Osteoblast (primary cell): ENCODE measurements at places on chromosomes 5 and 9.
A peak's percentile ranks its signal among the peaks of the same experiment; 100 is the strongest.

- peaks cover 12% of the 10 kb centered on the region for H3K4me1 ChIP-seq
- H3K4me3 ChIP-seq: no peak overlapping the region
- no peak for DNase-seq
Observed at GRCh38 chr5:96601200-96601599, 61.0 kb upstream of the CAST start.

- H3K4me3 ChIP-seq: no peak overlapping the region
- no peaks in the 10 kb centered on the region for H3K27me3 ChIP-seq
- H3K27ac ChIP-seq: no peak overlapping the region
- H3K36me3 ChIP-seq: no peaks in the 10 kb centered on the region
- peaks cover 72% of the 10 kb centered on the region for H3K4me1 ChIP-seq
- DNase-seq: no peak
Observed at GRCh38 chr5:73820326-73820725, 194.3 kb downstream of the ARHGEF28 start.

GRCh38 chr9:87346061-87346665 lies 151.5 kb upstream of the DAPK1 start:
- H3K4me1 ChIP-seq: peaks cover 9% of the 10 kb centered on the region
- no peak overlapping the region for H3K4me3 ChIP-seq
- peak; percentile 57 for DNase-seq

- H3K36me3 ChIP-seq: no peaks in the 10 kb centered on the region
- no peaks in the 10 kb centered on the region for H3K4me1 ChIP-seq
- H3K27me3 ChIP-seq: no peaks in the 10 kb centered on the region
- no peak overlapping the region for H3K27ac ChIP-seq
- no peak for DNase-seq
Observed at GRCh38 chr5:165232509-165233028, 1727.2 kb downstream of the MAT2B start.

DNA sequence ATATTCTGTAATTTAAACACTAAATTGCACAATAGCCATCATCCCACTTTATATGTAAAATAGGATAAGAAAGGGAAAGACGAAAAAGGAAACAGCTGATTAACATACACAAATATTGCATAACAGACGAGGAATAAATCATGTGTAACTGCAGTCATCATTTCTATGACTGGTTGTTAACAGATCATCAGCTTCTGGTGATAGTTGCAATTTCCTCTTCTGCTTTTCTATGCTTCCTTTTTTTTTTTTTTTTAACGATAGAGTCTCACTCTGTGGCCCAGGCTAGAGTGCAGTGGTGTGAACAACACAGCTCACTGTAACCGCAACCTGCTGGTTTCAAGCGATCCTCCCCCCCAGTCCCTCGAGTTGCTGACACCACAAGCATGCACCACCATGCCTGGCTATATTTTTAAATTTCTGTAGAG lies 22.5 kb upstream of the JAKMIP2 start:
- DNase-seq: no peak
- H3K36me3 ChIP-seq: no peaks in the 10 kb centered on the region
- no peak overlapping the region for H3K4me3 ChIP-seq
- no peak overlapping the region for H3K27ac ChIP-seq
- no peaks in the 10 kb centered on the region for H3K4me1 ChIP-seq
- H3K27me3 ChIP-seq: no peaks in the 10 kb centered on the region

DNA sequence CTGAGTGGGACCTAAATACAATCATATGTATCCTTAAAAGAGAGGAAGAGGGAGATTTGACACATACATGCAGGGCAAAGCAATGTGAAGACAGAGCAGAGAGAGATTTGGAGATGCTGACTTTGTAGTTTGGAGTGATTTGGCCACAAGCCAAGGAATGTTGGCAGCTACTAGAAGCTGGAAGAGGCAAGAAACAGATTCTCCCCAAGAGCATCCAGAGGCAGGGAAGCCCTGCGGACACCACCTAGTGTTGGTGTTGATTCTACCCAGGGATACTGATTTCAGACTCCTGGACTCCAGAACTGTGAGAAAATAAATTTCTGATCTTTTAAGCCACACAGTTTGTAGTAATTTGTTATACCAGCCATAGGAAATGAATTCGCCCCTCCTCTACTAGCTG lies 64.9 kb upstream of the OSMR start:
- H3K27me3 ChIP-seq: no peaks in the 10 kb centered on the region
- no peak overlapping the region for H3K27ac ChIP-seq
- no peaks in the 10 kb centered on the region for H3K36me3 ChIP-seq
- peaks cover 39% of the 10 kb centered on the region for H3K4me1 ChIP-seq

DNA sequence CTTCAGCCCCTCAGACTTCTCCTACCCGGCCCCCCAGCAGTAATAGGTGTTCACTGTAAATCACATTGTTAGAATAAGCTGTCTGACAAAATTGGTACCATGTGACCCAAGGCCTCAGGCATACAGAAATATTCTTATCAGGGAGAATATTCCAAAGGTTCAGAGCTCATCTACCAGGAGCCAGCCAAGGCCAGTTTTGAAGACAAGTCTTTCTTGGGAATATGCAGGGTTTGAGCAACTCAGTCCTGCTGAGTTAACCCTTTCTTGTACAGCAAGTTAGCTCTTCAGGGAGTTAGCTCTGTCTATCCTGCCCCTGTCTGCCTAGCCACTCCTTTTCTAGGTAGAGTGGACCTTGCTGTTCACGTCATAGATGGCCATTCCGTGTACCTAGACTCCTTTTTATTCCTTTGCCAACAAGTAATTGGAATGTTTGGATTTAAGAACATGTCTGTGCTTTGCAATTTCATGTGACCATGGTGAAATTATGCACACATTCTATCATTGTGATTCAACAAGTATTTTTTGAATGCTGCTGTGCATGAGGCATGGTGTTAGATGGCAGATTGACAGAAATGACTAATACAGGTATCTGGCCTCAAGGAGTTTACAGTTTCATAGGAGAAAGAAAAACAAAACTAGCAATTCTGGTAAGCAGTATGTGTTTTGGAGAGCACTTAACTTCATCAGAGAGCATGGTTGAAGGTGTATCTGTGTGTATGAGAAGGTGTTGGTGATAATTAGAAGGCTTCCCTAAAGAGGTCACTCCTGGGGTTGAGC lies 22.6 kb downstream of the TGFBR1 start:
- H3K4me1 ChIP-seq: peaks cover 17% of the 10 kb centered on the region
- H3K27ac ChIP-seq: peak overlapping the region; percentile 27
- no peaks in the 10 kb centered on the region for H3K27me3 ChIP-seq
- no peak for DNase-seq
- no peak overlapping the region for H3K4me3 ChIP-seq

GRCh38 chr5:15797116-15797515 lies 297.1 kb downstream of the FBXL7 start:
- no peak for DNase-seq
- H3K27ac ChIP-seq: no peak overlapping the region
- no peak overlapping the region for H3K4me3 ChIP-seq

DNA sequence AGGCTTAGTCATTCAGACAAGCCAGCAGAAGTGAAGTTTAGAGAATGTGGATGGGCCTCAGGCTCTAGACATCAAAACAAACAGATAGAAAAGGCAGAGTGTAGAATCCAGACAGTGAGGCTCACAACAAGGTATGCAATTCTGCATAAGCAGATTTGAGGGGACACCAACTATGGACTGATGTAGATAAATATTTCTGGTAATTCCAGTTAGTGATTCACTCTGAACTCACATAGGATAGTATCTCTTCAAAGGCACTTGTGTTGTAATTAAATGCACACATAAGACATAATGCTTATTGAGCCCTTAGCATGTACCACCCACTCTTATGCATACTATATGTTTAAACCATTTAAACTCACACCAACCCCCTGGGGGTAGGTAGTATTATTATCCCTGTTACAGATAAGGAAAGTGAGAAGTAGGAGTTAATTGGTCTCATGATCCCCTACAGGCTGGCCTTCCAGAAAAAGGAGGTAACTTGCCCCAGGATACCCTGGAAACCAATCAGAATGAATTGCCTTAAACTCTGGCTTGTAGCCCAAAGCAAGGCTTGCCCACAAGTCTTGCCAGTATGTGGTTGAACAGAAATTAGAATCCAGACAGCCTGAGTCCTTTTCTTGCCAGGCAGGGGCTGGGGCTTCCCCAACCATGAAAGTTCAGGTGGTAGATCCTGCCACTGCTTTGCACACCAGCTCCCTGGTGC lies 39.5 kb upstream of the HSPB3 start:
- peak; percentile 51 for DNase-seq
- H3K36me3 ChIP-seq: no peaks in the 10 kb centered on the region
- H3K4me3 ChIP-seq: no peak overlapping the region
- H3K27me3 ChIP-seq: peaks cover 6% of the 10 kb centered on the region
- H3K27ac ChIP-seq: no peak overlapping the region
- peaks cover 6% of the 10 kb centered on the region for H3K4me1 ChIP-seq
